Stimulated activated CD4-positive, alpha-beta T cell treated with anti-CD3 and anti-CD28 coated beads, Interleukin-1b, Interleukin-23, amount 100 ng/mL, for 1 hour (primary cell): ENCODE measurements at places on chromosomes 6 and 20.

- DNase-seq: no peak
Observed at GRCh38 chr6:41663568-41663967, 25.3 kb downstream of the MDFI start.

- DNase-seq: no peak
Observed at GRCh38 chr6:137868721-137869548, 1.9 kb downstream of the TNFAIP3 start.

DNA sequence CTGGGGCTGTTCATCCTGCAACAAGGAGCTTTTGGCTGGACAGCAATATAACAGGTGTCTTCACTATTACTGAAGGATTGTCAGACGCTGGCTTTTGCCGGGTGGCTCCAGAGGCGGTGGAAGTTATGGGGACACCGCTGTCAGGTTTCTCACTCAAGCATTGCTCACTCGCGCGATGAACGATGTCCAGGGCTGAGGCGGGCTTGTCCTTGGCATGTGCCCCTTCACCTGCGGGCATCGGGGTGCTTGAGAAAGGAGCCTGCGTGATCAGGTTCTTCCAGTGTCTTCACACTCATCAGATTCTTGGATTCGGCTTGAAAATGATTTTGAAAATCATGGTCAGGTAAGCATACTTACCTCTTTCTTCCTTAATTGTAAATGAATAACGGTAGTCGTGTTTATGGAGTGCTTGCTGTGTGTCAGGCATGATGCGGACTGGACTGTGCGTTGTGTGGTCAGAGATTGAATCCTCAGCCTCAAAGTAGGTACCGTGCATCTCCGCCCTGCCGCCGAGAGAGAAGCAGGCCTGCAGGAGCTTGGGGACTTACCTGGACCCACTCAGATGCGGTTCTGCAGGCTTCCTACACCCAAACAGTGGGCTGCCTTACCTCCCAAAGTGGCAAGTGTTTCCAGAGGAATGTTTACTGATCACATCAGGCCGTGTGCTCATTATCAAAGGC lies 18.3 kb upstream of the PYGB start:
- no peak for DNase-seq

GRCh38 chr6:31400467-31401289 lies 2.7 kb upstream of the MICA start:
- DNase-seq: no peak

DNA sequence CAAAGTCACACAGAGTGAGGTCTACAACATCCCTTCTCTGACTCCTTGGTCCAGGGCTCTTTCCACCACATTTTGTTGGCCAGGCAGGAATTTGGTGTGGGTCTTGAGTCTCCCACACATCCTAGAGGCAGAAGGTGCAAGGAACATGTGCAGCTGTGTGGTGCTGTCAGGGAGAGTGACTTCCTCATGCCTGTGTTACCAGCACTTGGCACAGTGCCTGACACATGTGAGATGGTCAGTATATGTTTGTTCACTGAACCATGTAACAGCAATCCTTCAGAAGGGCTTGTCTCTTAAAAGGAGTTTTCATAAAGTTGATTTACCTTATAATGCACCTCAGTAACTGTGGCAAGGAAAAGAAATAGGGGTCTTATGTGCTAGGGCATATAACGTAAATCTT lies 168.5 kb downstream of the CDC5L start:
- no peak for DNase-seq

DNA sequence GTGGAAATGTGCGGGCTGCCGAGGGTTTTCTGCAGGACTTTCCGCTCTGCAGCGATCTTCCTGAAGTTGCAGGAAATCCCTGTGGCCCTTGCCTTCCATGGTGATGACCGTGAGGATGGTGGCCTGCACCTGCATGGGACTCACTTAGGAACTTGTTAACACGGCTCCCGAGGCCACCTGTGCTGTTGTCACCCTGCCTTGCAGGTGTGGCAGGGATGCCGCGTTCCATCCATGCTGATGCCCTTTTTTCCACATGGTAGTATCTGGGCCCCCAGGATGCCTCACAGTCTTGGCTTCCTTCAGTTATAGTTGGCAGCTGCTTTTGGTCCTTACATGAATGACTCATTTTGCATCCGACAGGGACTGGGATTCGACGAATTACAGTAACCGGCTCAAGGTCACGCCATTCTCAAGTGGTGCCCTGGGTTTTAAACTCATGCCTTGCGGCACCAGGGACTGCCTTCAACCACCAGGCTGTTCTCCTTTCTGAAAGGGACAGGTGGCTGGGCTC lies 37.2 kb downstream of the SYNJ2 start:
- no peak for DNase-seq

GRCh38 chr6:36777801-36778200 lies 61.4 kb downstream of the CPNE5 start:
- no peak for DNase-seq

DNA sequence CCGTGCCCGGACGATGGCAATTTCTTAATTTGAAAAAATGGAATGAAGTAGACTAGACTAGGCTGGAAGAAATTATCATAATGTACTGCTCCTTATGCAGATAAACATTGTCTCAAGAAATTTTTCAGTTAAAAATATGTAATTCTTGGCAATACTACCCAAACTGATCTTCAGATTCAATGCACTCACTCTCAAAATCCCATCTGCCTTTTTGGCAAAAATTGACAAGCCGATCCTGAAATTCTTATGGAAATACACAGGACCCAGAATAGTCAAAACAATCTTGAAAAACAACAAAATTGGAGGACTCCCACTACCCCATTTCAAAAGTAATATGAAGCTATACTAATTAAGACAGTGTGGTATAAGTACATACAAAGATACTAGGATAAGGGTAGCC lies 19.0 kb downstream of the SLC23A2 start:
- no peak for DNase-seq

DNA sequence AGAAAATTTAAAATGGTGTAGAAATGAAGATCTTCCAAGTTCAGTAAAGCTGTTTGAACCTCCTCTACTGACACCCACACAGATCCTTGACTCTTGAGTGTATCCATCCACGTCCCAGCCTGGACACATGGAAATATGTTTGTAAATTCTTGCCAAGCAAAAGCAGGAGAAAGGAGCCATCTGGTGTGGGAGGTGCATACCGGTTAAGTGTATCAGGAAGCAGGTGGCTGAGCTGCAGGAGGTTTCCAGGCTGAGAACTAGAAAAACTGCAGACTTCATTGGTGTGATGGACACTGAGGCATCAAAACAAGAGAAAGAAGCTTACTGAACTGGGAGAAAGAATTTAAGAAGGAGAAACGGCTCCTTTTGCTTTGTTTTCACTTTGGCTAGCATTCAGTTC lies 229.9 kb upstream of the GRIK2 start:
- DNase-seq: no peak

GRCh38 chr6:25197111-25197510 lies 82.1 kb upstream of the CARMIL1 start:
- DNase-seq: no peak

GRCh38 chr6:89352278-89353117 lies at the start of gene UBE2J1:
TSS of gene UBE2J1 (minus strand) at chr6:89352722. CDS start at chr6:89352569, 153 bp downstream.
- DNase-seq: peak; percentile 35

DNA sequence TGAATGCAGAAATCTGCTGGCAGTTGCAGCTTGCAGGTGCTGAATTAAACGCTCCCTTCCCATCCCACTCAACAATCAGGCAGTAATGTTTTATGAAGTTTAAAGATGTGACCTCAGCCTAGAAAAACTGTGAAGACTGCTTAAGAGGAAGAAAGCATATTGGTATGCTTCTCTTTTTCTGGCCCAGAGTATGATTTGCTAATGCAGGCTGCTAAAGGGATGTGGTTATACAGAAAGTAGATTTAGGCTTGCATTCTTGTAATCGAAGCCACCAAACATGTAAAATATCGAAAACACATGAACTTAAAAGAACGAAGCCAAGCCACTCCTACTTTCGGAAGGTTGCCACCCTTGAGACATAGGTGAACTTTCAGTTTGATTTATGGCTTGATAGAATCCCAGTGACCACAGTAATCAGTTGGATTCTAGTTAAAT lies 40.7 kb downstream of the MAP3K5 start:
- DNase-seq: no peak

GRCh38 chr6:161446296-161446925 lies 172.6 kb upstream of the AGPAT4 start:
- DNase-seq: no peak

- DNase-seq: no peak
Observed at GRCh38 chr6:26121141-26122004, 34.1 kb downstream of the HFE start.

DNA sequence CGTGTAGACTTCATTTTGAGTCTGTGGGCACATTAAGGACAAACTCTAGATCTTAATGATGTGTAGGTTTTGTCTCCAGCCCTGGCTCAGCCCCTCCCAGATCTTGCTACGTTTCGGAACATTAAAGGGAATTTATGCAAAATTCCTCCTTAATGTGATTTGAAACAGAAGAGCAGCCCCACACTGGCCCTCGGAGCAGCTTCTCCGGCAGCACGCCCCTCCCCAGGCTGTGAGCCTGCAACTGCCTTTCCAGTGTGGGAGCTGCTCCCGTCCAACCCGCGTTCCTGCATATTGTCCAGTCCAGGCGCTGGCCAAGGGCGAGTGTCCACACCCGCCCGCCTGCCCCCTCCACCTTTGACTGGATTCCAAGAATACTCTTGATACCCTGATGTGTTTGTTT lies 257.2 kb downstream of the TAF4 start:
- DNase-seq: no peak

DNA sequence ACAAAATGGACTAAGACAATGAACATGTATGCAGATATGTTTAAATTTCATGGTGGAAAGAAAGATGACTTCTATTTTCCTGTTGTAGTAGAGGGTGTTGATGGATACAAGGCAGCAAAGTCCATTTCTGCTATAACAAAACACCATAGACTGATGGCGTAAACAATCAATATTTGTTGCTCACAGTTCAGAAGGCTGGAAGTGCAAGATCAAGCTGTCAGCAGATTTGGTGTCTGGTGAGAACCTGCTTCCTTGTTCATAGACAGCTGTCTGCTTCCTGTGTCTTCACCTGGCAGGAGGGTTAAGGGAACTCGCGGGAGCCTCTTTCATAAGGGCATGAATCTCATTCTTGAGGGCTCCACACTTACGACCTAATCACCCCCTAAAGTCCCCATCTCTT lies 83.0 kb upstream of the ELOVL5 start:
- no peak for DNase-seq

DNA sequence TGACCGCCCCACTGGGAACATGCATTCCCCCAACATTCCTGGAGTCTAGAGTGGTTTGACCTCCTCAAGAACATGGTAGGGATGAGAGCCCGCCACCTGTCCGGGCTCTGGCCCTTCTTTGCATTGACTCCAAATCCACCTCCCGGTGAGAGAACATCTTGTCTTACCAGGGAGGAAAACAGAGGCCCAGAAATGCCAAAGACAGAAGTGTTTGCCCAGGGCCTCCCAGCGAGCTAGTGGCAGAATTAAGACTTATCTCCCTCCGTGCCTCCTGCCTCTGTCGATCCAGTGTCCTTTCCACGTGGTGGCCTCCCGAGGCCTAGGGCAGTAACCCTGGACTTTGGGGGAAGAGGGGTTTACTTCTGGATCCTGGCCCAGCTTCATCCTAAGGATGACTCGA lies 134.8 kb downstream of the JPH2 start:
- no peak for DNase-seq

DNA sequence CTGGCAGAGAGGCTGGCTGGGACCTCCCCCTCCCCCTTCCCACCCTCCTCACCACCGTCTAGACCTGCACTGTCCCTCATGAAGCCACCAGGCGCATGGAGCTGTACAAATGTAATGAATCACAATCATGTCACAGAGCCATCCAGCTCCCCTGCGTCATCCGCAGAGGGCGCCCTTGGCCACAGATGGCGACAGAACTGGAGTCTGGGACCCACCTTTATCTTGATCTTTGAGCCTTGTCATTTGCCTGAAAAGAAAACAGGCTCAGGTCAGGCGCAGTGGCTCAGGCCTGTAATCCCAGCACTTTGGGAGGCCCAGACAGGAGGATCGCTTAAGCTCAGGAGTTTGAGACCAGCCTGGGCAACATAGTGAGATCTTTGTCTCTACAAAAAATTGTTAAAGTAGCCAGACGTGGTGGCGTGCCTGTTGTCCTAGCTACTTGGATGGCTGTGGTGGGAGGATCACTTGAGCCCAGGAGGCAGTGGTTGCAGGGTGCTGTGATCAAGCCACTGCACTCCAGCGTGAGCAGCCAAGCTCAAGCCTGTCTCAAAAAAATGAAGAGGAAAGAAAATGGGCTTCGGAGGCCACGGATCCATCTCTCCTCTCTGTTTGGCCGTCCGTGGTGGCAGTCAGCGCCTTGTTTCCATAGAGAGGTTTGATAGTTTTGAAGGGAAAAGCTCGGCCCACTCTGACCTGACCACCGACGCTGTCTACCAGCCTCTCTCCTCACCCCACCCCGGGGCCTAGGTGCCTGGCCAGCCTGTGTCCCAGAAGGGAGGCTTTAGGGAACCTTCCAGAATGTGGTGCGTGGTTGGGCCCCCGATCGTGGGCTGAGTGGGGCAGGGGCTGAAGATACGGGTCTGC lies 6.2 kb downstream of the COL9A3 start:
- no peak for DNase-seq

DNA sequence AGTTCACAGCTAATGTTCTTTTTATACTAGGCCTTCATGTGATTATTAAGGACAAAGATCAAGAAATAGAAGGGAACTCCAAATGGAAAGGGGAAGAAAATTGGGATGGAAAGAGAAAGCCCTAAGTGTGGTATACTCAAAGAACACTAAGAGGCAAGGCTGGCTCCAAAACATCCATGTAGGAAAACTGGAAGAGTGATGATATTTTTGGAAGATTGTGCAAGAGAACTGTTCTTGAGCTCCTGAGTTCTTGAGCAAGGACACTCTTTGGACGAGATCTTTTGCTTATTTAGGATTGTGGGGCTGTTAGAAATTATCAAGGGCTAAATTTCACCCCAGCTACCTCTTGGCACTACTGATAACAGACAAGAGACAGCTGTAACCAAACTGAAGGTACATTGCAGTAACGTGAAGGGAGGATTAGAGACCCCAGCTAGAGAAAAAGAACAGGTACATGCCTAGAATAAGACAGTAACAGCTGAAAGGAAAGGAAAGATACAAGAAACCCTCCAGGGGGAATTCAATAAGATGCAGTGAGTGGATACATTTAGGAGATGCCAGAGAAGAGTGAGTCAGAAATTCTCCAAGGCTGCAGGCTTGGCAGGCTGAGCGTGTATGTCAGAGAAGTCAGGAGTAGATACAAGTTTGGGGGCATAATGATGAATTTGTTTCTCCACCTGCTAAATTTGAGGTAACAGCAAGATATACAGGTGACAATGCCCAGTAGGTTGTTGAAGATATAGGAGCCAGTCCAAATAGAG lies 69.7 kb downstream of the CBLN4 start:
- DNase-seq: no peak

- no peak for DNase-seq
Observed at GRCh38 chr6:62740596-62740995, 454.6 kb upstream of the KHDRBS2 start.
